ENCODE measurements at places on chromosomes 7 and 10.
A peak's percentile ranks its signal among the peaks of the same experiment; 100 is the strongest.

DNA sequence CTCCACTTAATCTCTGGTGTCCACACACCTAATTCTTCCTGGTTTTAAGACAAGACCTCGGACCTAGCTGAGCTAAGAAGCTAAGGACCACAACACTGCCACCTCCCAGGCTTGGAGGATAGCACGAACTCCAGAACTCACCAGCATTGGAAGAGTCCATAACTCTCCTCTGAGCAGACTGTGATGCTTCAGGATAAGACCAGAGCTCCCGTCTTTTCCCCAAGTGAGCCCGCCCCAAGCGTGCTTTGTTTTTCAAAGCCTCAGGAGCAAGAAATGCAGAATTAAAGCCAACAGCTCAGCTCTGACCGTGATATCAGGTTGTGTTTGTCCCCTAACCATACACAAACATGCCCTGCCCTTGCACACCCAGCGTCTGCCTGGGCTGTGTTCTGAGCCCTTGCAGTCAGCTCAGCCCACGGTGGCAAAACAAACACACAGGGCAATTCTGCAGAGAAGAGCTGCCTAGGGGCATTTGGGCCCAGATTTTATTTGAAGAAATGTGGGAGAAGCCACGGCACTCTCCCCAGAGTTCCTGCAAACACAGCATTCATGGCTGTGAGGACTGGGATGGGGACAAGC is 145.4 kb downstream of the WDR11 start:
- DNase-seq: no peak

DNA sequence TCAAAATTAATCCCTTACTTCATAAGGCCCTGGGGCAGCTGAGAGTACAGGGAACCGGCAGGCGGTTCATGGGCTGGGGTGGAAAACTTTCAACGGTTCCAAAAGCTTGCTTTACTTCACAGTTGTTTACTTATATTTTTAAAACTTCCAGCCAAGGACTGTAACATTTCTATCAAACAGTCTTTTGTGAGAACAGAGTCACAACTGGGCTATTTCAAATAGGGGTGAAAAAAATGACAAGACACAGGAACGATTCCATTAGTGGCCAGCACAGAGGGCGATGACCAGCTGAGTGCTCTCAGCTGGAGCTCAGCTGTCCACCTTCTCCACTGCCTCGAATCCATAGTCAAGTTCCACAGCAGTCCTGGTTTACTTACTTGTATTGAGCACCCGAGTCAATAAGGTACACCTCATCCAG is 48.2 kb downstream of the XPNPEP1 start:
- DNase-seq: no peak

DNA sequence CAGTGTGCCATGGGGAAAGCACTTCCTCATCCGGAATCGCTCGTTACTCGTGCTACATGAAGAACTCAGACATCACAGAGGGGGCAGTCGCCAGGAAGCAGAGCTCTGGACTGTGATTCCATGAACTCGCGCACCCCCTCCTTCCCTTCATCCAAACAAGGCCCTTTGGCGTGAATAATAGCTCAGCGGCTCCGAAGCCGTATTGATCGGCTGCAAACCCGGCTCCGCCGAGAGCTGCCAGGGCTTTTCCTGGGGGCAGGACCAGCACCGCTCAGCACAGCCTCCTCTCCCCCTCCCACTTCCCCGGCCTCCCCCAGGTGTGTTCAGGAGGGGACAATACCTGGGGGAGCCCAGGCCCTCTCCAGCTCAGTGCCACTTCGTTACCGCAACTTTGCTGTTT is 129.0 kb upstream of the TCF7L2 start:
- DNase-seq: no peak

DNA sequence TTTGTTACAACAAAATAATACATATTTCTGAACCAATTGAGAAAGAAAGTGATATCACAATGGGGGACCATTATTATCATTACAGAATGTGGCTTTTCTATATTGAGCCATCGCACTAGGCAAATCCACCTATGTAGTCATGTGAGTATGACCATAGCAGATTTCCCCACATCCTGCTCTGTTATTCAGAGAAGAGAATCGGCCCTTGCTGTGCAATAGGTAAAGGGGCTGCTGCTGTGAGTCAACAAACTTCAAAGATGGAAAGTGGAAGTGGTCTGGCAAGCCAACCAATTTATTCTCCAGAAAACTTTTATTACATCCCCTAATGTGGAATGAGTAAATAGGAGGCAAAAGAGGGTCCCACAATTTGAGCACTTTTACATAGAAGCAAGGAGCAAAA is 573.4 kb downstream of the ETV1 start:
- no peak for DNase-seq

DNA sequence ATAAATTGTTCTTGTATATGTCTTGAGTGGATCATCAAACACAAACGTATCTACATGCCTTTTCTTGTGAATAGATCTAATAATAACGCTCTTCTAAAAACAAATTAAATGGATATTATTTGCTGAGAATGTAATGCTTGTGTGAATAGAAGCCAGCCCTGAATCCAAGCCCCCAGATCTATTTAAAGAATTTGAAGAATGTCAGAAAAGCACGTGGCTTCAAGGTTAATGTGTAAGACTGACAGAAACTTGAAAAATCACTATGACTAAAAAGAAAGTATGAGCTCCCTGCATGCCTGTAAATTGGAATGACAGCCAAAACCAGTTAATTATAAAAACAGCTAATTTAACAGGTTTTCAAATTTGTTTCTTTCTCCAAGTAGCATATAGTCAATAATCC is 43.2 kb upstream of the ATRNL1 start:
- DNase-seq: no peak

DNA sequence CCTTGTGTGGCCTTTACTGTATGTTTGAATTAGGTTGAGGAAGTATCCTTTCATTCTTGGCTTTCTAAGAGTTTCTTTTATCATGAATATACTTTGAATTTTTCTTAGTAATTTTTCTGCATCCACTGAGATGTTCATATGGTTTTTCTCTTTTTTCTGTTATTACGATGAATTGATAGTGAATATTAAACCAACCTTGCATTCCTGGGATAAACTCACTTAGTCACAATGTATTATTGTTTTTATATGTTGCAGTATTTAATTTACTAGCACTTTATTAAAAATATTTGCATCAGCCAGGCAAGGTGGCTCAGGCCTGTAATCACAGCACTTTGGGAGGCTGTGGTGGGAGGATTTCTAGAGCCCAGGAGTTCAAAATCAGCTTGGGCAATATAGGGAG is 15.3 kb upstream of the RBM33 start:
- DNase-seq: no peak

DNA sequence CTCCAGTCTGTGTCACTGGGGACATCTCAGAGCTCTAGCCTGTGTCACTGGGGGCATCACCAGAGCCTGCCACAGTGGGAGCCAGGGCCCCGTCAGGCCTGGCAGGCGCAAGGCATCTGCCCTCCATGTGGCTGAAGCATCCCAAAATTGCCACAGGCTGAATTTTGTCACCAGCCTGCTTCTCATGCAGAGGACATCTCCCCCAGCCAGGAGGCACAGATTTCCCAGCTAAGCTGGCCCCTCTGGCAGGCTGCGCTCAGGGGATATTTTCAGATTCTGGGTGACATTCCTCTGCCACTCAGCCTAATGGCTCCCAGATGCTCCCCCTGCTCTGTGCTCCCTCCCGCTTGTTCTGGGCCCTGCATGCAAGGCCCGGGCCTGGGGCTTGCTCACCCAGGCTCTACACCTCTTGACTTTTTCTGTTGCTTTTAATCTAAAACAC is 64.6 kb downstream of the COL13A1 start:
- DNase-seq: no peak

GRCh38 chr7:5665094-5666025 is 116.1 kb downstream of the RNF216 start:
- peak; percentile 75 for DNase-seq

- DNase-seq: no peak
These were observed 238.2 kb downstream of the CELF2 start for GRCh38 chr10:11255796-11256444.

DNA sequence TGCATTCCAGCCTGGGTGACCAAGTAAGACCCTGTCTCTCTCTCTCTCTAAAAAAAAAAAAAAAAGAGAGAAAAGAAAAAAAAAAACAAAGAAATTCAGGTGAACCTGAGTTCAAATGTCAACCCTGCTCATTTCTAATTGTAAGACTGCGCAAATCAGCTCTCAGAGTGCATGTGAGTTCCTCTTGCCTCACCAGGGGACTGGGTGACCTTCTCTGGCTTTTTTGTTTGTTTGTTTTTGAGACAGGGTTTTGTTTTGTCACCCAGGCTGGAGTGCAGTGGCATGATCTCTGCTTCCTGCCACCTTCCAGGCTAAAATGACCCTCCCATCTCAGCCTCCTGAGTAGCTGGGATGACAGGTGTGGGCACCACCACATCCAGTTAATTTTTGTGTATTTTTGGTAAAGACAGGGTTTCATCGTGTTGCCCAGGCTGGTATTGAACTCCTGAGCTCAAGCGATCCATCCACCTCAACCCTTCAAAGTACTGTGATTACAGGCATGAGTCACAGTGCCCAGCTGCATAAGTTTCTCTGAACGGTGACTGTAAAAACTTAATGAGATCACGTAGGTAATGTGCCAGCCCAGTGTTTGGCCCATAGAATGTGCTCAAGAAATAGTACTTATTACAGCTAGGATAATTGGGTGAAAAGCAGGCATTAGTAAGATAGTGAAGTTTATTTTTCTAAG is 45.3 kb upstream of the BAMBI start:
- DNase-seq: no peak

Measured in HFF-Myc (cell line).